ENCODE measurements at places on chromosomes 4 and X.

DNA sequence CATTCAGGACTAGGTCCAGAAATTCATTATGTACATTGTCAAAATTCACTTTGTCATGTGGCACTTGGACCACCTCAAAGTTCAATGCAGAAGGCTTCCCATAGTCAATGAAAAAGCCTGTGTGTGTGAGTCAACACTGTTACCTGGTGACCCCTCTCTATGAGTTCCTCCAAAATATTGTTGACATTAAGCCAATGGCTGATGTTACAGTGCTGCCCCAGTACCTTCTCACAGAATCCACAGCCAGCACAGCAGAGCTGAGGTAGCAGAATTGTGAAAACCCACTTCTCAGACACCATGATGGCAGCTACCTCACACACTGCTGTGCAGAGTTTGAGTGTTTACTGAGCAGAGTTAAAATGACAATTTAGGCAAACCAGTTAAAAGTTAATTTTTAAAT lies 22.4 kb upstream of the UGT2B4 start:
- DNase-seq: no peak

DNA sequence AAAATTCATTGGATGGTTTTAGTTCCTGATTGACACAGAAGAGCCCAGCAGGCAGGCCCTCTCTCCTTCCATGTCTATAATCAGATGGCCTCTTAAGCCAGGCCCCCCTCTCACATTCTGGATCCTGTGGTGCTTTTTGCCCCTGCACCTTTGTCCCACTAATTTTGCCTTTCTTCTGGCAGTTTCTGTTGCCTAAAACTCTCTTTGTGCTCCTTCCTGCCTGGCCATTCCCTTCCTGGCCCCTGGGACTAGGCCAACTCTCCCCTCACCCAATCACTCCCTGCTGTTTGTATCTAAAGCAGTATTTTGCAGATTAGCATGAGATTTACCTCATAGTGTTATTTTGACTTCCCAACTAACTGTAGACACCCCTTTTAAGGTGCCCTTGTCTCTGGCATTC lies 42.7 kb upstream of the DDX3X start:
- no peak for DNase-seq

DNA sequence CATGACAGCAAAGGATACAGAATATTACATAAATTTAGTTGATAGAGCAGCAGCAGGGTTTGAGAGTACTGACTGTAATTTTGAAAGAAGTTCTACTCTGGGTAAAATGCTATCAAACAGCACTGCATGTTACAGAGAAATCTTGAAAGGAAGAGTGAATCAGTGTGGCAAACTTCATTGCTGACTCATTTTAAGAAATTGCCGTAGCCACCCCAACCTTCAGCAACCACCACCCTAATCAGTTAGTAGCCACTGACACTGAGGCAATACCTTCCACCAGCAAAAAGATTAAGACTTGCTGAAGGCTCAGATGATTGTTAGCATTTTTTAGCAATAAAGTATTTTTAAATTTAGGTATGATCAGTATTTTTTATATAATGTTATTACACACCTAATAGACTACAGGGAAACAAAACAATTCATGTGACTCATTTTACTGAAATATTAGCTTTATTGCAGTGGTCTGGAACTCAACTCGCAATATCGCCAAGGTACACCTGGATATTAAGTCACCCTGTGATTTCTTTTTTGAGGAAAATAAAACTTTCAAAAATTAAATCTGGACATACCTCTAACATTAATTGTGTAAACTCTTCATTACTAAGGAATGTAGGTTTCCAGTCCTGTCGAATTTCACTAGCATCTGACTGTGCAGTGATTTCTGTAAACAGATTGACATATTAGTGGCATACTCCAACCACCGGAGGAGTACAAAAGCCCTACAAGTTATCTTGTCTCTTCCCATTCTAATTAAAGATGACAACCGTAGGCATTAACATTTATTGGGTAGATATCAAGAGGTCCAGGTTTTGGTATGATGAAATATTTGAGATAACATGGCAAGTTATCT lies 71.1 kb downstream of the CLOCK start:
- no peak for DNase-seq

DNA sequence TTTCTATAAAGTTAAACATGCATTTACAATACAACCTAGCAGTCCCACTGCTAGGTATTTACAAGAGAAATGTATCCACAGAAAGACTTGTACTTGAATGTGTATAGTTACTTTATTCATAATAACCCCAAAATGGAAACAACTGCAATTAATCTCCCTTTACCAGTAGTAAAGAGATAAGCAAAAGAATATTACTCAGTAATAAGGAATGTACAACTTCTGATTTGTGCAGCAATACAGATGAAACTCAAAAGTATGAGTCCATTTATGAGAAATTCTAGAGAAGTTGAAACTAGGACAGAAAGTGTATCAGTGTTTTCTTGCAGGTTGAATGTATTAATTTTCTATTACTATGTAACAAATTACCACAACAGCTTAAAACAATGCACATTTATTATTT lies 15.2 kb downstream of the USP53 start:
- no peak for DNase-seq

- DNase-seq: no peak
These were observed 113.0 kb upstream of the EDNRA start for GRCh38 chr4:147367891-147368290.

DNA sequence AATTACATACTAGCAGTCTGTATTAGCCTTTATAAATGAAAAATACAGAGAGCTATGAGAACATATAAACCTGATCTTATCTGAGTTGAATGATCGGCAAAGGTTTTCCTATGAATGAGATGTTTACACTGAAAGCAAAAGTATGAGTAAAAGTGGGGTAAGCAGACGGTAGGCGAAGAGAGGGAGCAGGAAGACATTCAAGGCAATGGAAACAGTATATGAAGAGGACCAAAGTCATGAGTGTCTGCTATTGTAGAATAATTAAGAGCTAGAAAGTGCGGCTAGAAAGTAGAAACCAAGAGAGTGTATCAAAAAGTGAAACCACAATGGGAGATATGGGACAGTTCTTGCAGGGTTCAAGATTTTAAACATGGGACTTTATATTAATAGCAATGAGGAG lies 67.0 kb upstream of the TMLHE start:
- DNase-seq: no peak

- DNase-seq: no peak
These were observed 134.5 kb upstream of the TLL1 start for GRCh38 chr4:165738571-165738970.

DNA sequence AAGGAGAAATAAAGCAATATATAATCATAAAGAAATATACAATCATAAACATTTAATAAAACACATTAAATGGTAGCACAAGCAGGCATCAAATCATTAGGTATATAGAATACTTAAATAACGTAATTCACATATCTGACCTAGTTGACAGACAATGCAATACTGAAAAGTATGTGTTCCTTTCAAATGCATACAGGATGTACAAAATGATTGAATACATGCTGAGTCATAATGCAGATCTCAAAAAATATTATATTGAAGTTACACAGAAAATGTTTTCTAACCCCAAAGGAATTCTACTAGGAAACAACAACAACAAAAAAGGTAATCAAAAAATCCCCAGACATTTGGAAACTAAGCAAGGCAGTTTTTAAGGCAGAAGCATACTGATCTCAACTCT lies 1072.0 kb upstream of the INTU start:
- no peak for DNase-seq

- DNase-seq: no peak
These were observed 239.0 kb downstream of the PDGFC start for GRCh38 chr4:156732634-156733033.

GRCh38 chr4:159435561-159436023 lies 332.7 kb downstream of the RAPGEF2 start:
- DNase-seq: no peak

DNA sequence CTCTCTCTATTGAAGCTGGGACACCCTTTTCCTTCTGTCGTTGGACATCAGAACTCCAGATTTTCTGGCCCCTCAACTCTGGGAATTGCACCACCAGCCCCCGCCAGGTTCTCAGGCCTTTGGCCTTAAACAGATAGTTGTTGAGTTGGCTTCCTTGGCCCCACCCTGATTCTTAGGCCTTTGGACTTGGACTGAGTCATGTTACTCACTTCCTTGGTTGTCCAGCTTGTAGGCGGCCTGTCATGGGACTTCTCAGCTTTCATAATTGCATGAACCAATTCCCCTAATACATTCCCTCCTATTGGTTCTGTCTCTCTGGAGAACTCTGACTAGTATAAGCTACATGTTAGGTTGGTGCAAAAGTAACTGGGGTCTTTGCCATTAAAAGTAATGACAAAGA lies 195.7 kb downstream of the GPAT3 start:
- peak; percentile 83 for DNase-seq

- DNase-seq: no peak
These were observed 32.6 kb downstream of the HMX1 start for GRCh38 chr4:8838961-8839431.

DNA sequence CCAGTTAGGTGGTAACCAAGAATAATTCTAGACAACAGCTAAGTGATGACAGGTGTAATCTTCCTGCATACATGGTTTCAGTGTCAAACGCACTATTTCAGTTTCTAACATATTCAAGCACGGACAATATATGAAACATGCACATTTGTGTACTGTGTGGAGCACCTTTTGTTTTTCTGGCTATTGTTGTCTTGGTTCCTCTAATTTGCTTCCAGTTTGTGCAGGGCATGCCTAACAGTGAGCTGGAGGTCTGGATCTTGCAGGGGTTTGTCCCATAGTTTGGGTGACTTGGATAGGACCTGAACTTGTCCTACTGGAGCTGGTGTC lies 70.5 kb upstream of the TBC1D9 start:
- DNase-seq: no peak

DNA sequence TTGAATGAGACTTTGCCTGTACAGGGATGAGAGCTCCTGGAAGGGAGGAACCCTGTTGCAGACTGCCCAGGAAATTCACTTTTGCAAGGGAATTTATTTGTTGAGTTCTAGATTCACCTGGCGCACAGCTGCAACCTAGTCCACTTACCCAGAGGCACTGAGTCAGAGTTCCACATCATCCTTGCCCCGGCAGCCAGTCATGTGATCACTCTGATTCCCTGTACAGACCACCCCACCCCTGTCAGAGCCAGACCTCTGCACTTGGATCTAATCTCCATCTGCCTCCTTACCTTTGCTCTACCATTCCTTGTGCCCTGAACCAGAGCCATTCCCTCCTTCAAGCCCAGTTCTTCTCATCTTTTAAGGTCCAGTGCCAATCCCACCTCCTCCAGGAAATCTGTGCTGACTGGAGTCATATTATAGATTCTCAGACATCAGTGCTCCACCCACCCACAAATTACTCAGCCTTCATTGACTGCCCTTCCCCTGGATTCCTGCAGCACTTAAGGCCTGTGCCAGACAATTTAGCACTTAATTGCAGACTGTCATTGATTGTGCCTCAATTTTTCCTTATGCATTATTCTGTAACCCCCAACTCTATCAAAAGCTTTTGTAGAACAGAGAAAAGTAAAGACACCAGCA lies 84.1 kb upstream of the MAGEA4 start:
- no peak for DNase-seq

- DNase-seq: peak; percentile 6
These were observed 8.3 kb upstream of the AGA start for GRCh38 chr4:177450426-177451107.

- DNase-seq: no peak
These were observed 65.1 kb downstream of the USP11 start for GRCh38 chrX:47297874-47298273.

- DNase-seq: no peak
These were observed 6.3 kb upstream of the SORCS2 start for GRCh38 chr4:7186031-7186430.

Measured in inflammatory macrophage treated with lipopolysaccharide for 1 hour (primary cell).